ENCODE measurements at places on chromosomes 3 and 15. TPM values are rescaled to one million over a fixed set of nuclear protein-coding genes. Genes with fewer than 3 reads are reported as not detected.

The ISG20 gene
- 37.8 TPM for total RNA-seq

The PTPRG gene
- 0.42 TPM for total RNA-seq

The SST gene
- total RNA-seq, result not detected

The NANOGP8 gene
- total RNA-seq, result 0.21 TPM

The PP2D1 gene
- not detected for total RNA-seq

The RHOV gene
- not detected for total RNA-seq

The FAM174B gene
- 1.5 TPM for total RNA-seq

The NMNAT3 gene
- total RNA-seq, result 1.5 TPM

The MESP1 gene
- total RNA-seq, result not detected

The BMF gene
- total RNA-seq, result 31.6 TPM

The CEMIP gene
- 0.21 TPM for total RNA-seq

The HGD gene
- 6.7 TPM for total RNA-seq

The C3orf70 gene
- not detected for total RNA-seq

The MOBP gene
- total RNA-seq, result 0.10 TPM

The OXTR gene
- total RNA-seq, result 0.52 TPM

Measured in mononuclear cell (primary cell).